ENCODE measurements at places on chromosomes 1 and 21. TPM values are rescaled to one million over a fixed set of nuclear protein-coding genes. Genes with fewer than 3 reads are reported as not detected.

DNA sequence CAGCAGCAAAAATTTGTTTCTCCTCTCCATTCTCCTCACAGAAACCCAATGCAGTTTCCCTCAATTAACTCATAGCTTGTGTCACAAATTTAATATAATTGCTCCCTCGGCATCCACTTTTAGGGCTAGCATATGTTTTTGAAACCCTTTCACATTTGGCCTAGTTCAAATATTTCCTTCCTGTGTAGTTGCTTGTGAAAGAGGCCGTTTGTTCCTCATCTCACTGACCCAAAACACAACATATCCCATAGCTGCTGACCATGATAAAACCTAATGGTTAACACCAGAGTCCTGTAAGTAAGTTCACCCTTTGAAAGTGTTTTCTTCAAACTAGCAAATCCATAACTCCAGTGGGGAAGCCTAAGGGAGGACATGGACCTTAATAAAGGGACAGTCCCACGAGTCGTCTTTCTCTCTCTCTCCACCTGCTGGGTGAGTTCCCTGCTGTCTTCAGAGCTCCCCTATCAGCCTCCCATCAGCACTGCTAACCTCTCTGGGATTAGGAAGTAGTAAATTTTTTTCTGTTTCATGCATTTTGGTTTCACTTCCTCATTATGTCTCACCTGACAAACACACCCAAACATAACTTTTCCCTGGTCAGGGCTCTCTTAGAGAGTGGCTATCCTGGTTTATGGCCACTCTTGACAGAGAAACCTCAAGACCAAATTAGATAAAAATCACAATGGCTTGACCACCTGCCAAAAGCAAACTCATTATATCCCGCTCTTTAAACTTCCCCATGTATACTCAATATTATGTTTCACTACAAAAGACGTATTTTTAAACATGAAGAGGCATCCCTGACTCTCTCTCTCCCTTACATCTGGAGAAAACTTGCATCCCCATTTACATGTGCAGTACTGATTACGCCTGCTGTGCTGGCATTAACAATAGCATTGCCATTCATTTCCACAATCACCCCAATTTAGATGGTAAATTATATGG lies 177.7 kb upstream of the HP1BP3 start:
- DNase-seq: no peak

Gene KRTAP12-2
- not detected for total RNA-seq

- no peak for DNase-seq
Observed at GRCh38 chr1:111615870-111616715, 3.5 kb upstream of the RAP1A start.

DNA sequence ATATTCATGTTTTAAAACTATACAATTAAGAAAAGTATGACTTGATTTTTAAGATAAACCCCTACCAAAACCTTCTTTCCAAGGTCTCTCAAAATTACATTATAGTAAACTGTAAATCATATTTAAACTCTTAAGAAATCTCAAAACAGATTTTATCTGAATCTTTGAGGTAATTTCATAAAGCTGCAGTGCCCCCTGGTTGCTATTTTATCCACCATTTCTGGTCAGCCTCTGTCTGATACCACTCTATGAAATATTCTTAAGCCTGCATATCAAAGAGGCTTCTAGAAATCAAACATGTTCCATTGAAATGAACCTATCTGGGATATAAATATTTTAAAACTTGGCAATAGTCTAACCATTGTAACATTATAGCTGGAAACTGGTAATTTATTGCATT lies 317.3 kb downstream of the COL11A1 start:
- DNase-seq: no peak

- no peak for DNase-seq
Observed at GRCh38 chr1:237961754-237962153, 71.0 kb upstream of the ZP4 start.

DNA sequence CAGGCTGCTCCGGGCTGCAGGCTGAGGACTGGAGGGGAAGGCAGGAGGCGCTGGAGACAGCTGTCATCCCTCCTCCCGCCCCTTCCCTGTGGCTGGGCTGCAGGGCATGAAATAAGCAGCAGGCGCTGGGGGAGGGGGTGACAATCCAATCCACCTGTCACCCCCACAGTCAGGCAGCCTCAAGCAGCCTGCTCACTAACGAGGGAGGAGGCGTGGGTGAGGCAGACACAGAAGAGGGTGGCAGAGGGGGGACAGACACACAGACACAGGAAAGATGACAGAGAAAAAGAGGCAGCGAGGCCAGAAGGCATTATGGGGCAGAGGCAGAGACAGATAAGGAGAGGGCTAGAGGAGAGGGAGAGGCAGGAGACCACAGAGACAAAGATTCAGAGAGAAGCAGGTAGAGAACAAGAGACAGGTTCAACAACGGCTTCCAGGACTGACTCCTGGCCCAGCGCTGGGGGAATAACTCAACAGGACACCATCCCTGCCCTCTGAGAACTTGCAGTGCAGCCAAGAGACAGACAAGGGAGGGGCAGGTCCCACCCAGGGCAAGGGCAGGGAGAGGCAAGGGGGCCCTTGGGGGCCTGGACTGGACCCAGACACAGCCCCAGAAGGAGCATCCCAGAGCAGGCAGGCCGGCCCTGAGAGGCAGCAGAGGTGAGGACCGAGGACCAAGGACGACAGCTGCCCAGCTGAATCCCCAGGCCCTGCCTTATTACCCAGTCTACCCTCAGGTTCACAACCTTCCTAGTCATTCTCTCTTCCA lies 11.2 kb downstream of the MEF2D start:
- DNase-seq: no peak

DNA sequence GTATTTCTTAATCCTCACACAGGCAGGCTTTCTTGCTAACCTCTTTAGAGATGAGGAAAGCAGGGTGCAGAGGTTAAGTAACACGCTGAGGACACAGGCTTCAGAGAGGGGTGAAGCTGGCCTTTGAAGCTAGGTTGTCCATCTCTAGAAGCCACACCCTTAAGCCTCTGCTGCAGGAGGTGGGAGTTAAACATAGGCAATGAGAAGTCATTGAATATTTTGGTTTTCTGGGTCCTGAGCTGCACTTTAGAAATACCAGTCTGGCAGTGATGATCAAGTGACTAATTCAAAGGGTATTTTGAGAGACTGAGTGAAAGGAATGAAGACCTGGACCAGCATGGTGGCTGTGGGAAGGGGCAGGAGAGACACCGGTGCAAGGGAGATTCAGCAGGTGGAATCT lies 9.9 kb downstream of the KCNJ15 start:
- DNase-seq: no peak

Gene NBPF4
- not detected for total RNA-seq

GRCh38 chr1:245201201-245201600 lies 46.4 kb downstream of the KIF26B start:
- no peak for DNase-seq

DNA sequence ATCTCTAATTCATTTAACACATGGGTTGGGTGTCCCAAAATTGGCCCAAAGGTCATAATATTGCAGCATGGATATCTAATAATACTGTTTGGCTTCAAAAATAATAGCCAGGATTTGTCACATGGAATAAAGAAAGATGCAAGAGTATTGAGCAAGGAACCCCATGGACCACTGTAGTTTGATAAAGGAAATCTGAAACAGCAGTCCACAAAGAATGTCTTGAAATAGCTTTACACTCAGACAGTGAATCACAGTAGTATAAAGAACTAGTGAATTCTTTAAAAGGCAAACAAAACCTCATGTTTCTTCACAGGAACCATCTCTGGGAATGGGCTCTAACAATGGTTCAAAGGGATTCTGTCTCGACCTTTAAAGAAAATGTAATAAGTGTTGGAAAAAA lies 576.1 kb upstream of the ZRANB2 start:
- DNase-seq: no peak

DNA sequence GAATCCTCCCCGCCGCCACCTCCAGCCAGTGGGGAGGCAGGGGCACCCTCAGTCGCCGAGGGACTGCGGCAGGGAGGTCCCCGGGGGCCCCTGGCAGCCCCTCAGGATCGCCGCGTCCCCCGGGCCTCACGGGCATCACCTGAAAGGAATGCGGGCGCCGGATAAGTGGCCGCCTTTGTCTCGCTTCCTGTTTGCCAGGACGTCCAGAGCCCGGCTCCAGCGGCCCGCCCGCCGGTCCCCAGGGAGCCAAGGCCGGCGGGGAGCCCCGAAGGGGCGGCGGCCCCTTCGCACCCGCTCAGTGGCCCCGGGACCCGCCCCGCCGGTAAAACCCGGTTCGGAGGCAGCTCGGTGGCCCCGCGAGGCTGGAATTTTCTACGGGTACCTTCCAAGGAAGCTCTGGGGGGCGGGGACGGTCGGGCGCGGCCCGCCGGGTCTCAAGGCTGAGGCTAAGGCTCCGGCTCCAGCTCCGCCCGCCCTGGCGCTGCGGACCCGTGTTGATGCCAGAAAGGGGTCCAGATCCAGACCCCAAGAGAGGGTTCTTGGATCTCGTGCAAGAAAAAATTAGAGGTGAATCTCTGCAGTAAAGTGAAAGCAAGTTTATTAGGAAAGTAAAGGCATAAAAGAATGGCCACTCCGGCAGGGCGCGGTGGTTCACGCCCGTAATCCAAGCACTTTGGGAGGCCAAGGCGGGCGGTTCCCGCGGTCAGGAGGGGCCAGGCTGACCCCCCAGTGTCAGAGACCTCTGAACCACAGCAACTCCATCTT lies 12.6 kb downstream of the TINAGL1 start:
- DNase-seq: peak; percentile 48

Gene CELA2A
- 0.91 TPM for total RNA-seq

GRCh38 chr21:14058566-14058965 lies 152.2 kb downstream of the LIPI start:
- DNase-seq: no peak

Gene CTXND2
- total RNA-seq: not detected

- DNase-seq: no peak
Observed at GRCh38 chr1:90835661-90836344, 118.7 kb upstream of the BARHL2 start.

Gene CNR2
- total RNA-seq: not detected

DNA sequence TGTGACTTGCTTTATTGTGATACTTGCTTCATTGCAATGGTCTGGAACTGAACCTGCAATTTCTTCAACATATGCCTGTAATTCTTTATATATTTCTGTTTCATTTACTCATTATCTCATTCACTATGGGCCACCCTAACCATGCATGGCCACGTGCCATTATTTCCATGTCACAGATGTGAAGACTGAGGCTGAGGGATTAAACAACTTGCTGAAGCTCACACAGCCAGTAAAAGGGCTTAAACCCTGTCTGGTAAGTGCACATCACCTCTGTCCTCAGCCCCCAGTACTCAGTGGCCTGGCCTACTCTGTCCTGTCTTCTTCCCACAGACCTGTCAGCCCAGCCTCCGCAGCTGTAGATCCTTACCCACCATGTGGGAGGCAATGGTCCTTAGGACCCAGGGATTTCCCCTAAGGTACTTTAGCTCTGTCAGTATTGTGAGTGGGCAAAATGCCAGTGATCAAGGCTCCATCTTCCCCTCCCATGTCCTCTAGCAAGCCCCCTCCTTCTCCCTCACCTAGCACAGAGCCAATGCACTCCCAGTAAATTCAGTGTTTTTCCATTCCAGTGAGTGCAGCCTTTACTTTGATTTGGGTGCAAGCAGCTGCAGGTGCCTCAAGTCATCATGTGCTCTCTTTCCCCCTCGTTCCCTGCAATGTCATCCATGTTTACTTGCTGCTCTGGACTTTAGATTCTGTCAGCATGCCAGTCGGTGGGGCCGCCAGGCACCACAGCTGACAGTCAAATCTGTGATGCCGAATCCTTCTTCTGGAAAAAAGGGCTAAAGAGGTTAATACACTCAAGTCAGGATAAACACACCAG lies 228.2 kb upstream of the PROX1 start:
- DNase-seq: peak; percentile 84

- peak; percentile 10 for DNase-seq
Observed at GRCh38 chr1:202316186-202316585, 25.6 kb downstream of the UBE2T start.

Gene TNNT2
- total RNA-seq: 0.33 TPM

DNA sequence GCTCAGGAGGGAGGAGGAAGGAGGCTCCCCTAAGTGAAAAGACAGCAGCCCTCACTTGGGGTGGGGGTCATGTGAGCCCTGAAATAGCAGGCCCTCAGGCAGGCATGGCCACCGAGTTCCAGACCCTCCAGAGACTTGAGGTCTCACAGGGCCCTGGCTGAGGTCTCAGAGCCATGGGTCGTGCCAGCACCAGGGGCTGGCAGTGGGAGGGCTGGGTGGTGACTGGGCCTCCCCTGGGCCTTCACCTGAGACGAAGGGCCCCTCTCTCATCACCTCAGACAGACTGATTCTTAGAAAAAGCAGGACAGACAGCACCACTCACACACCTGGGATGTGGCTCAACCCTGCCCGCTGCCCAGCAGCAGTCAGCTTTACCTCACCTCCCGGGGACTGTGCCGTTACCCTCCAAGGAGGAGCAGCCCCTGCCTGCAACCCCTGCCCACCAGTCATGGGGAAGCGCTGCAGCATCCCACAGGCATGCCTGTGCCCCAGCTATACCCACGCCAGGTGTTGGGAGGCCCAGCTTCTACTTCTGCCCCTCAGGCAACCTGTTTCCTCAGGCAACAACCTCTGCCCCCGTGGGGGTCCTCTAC lies 42.6 kb upstream of the LRP8 start:
- DNase-seq: peak; percentile 34

- no peak for DNase-seq
Observed at GRCh38 chr1:171748651-171749050, 6.8 kb upstream of the VAMP4 start.

- DNase-seq: no peak
Observed at GRCh38 chr1:108816049-108816893, 40.6 kb downstream of the AKNAD1 start.

GRCh38 chr1:180973369-180973768 lies 49.3 kb downstream of the STX6 start:
- DNase-seq: no peak

Gene ADORA1
- total RNA-seq: 0.53 TPM

All from left lobe of liver (tissue), 2 donors.